ENCODE measurements at places on chromosomes 12 and 14. TPM values are rescaled to one million over a fixed set of nuclear protein-coding genes. Genes with fewer than 3 reads are reported as not detected.

DNA sequence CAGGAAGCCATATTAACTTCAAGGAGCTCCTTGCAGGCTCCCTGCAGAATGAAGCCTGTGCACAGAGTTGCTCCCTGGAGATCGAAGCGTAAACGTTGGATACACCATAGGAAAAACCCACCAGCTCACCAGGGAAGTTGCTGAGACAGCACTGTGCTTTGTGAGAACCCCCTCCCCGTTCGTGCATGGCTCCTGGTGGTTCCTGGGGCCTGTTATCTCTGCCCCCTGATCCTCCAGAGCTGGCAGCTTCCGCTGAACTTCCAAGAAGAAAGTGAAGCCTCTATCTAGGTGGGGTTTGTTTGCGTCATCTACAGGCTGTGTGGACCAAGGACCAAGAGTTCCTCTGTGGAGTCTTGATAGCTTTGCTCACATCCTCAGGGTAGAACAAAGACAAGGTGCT is 2.4 kb upstream of the CCDC85C start:
- no peak overlapping the region for H3K4me3 ChIP-seq
- H3K27me3 ChIP-seq = no peaks in the 10 kb centered on the region
- no peak overlapping the region for H3K27ac ChIP-seq
- DNase-seq = no peak

GRCh38 chr12:26571560-26571959 is 261.4 kb downstream of the ITPR2 start:
- H3K27me3 ChIP-seq = no peaks in the 10 kb centered on the region
- H3K27ac ChIP-seq = no peak overlapping the region
- DNase-seq = no peak
- H3K4me1 ChIP-seq = no peaks in the 10 kb centered on the region
- H3K4me3 ChIP-seq = no peak overlapping the region

CEBPE gene
- total RNA-seq = not detected

- no peaks in the 10 kb centered on the region for H3K36me3 ChIP-seq
- no peaks in the 10 kb centered on the region for H3K27me3 ChIP-seq
- DNase-seq = no peak
- peaks cover 2% of the 10 kb centered on the region for H3K4me1 ChIP-seq
Measured at GRCh38 chr14:51881636-51882035, 21.2 kb downstream of the GNG2 start.

HOXC9 gene
- total RNA-seq = 3.9 TPM

DNA sequence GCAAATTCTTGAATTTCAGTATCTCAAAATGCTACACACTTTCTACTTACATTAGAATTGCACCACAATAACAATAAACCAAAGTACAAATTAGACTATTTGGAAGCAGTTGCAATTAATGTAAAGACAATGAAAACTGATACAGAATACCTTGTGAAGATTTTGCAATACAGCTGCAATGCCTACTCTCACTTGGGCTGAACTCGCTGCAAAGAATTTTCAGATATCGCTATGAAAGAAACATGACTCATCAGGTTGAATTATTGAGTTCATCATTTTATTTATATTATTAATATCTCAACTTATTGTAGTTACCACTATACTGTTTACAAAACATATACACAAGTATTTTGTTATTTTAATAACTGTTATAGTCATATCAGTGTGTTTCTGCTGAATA is 108.0 kb upstream of the TMTC2 start:
- H3K4me1 ChIP-seq = no peaks in the 10 kb centered on the region
- no peak overlapping the region for H3K27ac ChIP-seq
- H3K36me3 ChIP-seq = no peaks in the 10 kb centered on the region
- no peak overlapping the region for H3K4me3 ChIP-seq

GRCh38 chr12:58914457-58914856 is 5.8 kb downstream of the LRIG3 start:
- no peaks in the 10 kb centered on the region for H3K4me1 ChIP-seq
- no peak for DNase-seq
- no peaks in the 10 kb centered on the region for H3K36me3 ChIP-seq
- H3K4me3 ChIP-seq = no peak overlapping the region
- H3K27me3 ChIP-seq = no peaks in the 10 kb centered on the region
- no peak overlapping the region for H3K27ac ChIP-seq

GRCh38 chr12:101878243-101878821 is 952 bp downstream of the DRAM1 start:
- no peaks in the 10 kb centered on the region for H3K27me3 ChIP-seq
- no peaks in the 10 kb centered on the region for H3K36me3 ChIP-seq
- peaks cover 3% of the 10 kb centered on the region for H3K4me1 ChIP-seq
- H3K4me3 ChIP-seq = peak overlapping the region; percentile 59
- peak overlapping the region; percentile 93 for H3K27ac ChIP-seq
- DNase-seq = no peak

- H3K36me3 ChIP-seq = no peaks in the 10 kb centered on the region
- H3K4me1 ChIP-seq = no peaks in the 10 kb centered on the region
- no peak overlapping the region for H3K4me3 ChIP-seq
Measured at GRCh38 chr12:56955631-56956256, 1.7 kb downstream of the RDH16 start.

DNA sequence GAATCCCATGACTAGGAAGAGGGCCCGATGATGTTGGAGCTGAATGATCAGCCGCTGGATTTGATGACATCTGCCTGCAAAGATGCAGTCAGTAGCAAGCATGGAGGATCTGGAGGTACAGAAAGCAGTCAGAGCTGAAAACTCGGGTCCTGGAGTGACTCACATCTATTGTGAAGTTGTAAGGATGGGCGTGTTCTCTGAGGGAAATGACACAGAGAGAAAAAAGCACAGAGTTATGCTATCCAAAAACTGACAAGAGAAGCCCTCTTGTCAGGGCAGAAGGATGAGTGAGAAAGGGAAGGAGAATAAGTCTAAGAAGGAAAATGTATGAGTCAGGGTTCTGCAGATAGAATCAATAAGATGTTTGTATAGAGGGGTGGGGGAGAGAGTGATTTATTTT is 380.4 kb upstream of the CCDC196 start:
- no peaks in the 10 kb centered on the region for H3K4me1 ChIP-seq
- no peak overlapping the region for H3K27ac ChIP-seq
- H3K4me3 ChIP-seq = no peak overlapping the region
- no peak for DNase-seq
- no peaks in the 10 kb centered on the region for H3K36me3 ChIP-seq

GRCh38 chr12:112503512-112503911 is 84.8 kb downstream of the PTPN11 start:
- no peaks in the 10 kb centered on the region for H3K27me3 ChIP-seq
- no peaks in the 10 kb centered on the region for H3K36me3 ChIP-seq
- no peaks in the 10 kb centered on the region for H3K4me1 ChIP-seq
- H3K27ac ChIP-seq = no peak overlapping the region

GRCh38 chr14:105075379-105076295 is 10.4 kb upstream of the GPR132 start:
- no peaks in the 10 kb centered on the region for H3K27me3 ChIP-seq
- no peaks in the 10 kb centered on the region for H3K36me3 ChIP-seq
- no peak overlapping the region for H3K27ac ChIP-seq
- H3K4me3 ChIP-seq = no peak overlapping the region
- peak; percentile 54 for DNase-seq
- no peaks in the 10 kb centered on the region for H3K4me1 ChIP-seq

DNA sequence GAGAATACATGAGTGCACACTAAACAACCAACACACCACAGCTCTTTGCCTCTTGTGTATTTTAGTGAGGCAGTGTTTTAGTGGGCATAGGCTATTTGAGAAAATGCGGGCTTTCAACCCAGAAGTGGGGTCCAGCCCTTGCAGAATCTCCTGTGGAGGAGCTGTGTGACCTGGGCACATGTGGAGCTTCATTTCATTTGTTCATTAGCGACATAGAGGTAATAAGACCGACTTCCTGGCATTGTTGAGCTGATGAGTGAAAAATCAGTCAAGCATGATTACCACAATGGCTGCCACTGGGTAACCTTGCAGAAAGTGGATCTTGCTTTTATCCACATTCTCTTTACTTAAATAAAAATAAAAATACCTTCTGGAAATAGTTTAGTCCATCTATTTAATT is 923.5 kb downstream of the BCL11B start:
- no peak overlapping the region for H3K4me3 ChIP-seq
- H3K27me3 ChIP-seq = no peaks in the 10 kb centered on the region
- no peak overlapping the region for H3K27ac ChIP-seq
- no peak for DNase-seq
- H3K4me1 ChIP-seq = no peaks in the 10 kb centered on the region
- H3K36me3 ChIP-seq = no peaks in the 10 kb centered on the region

DEGS2 gene
- total RNA-seq = 0.85 TPM

KCNA5 gene
- total RNA-seq = 0.34 TPM

DUSP6 gene
- 20.1 TPM for total RNA-seq

- H3K27me3 ChIP-seq = no peaks in the 10 kb centered on the region
Measured at GRCh38 chr14:74219277-74220205, 19.7 kb upstream of the VSX2 start.

JKAMP gene
- total RNA-seq = 37.4 TPM

- no peak overlapping the region for H3K4me3 ChIP-seq
- no peaks in the 10 kb centered on the region for H3K36me3 ChIP-seq
- no peak for DNase-seq
- no peaks in the 10 kb centered on the region for H3K4me1 ChIP-seq
Measured at GRCh38 chr12:39887856-39888255, 218.0 kb downstream of the SLC2A13 start.

KLRK1 gene
- 0.94 TPM for total RNA-seq

- no peaks in the 10 kb centered on the region for H3K27me3 ChIP-seq
- no peaks in the 10 kb centered on the region for H3K4me1 ChIP-seq
- no peaks in the 10 kb centered on the region for H3K36me3 ChIP-seq
Measured at GRCh38 chr12:8996682-8997405, 7.5 kb downstream of the KLRG1 start.

CFAP54 gene
- 1.7 TPM for total RNA-seq

SETD1B gene
- total RNA-seq = 39.5 TPM

FBLN5 gene
- 65.5 TPM for total RNA-seq

DNA sequence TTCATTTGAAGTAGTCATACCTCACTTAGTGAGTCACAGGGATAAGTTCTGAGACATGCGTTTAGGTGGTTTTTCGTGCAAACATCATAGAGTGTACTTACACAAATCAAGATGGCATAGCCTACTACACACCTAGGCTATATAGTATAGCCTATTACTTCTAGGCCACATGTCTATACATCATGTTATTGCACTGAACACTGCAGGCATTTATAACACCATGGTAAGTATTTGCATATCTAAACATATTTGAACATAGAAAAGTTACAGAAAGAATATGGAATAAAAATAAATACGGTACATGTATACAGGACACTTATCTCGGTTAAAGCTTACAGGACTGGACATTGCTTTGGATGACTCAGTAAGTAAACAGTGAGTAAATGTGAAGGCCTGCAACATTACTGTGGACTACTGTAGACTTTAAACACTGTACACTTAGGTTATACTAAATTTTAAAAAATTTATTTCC is 670.6 kb downstream of the SLC16A7 start:
- no peaks in the 10 kb centered on the region for H3K36me3 ChIP-seq
- H3K27me3 ChIP-seq = no peaks in the 10 kb centered on the region
- no peak overlapping the region for H3K4me3 ChIP-seq
- no peak for DNase-seq

CLEC4C gene
- not detected for total RNA-seq

GRCh38 chr12:96143392-96143791 is 50.8 kb upstream of the ELK3 start:
- no peak for DNase-seq
- no peaks in the 10 kb centered on the region for H3K4me1 ChIP-seq
- no peaks in the 10 kb centered on the region for H3K36me3 ChIP-seq
- H3K4me3 ChIP-seq = no peak overlapping the region
- H3K27me3 ChIP-seq = no peaks in the 10 kb centered on the region
- H3K27ac ChIP-seq = no peak overlapping the region

- no peak overlapping the region for H3K27ac ChIP-seq
- H3K27me3 ChIP-seq = no peaks in the 10 kb centered on the region
- peaks cover 20% of the 10 kb centered on the region for H3K4me1 ChIP-seq
- H3K36me3 ChIP-seq = no peaks in the 10 kb centered on the region
Measured at GRCh38 chr14:100683578-100683977, 43.1 kb upstream of the DLK1 start.

GRCh38 chr12:125049093-125049458 is 16.2 kb upstream of the AACS start:
- peak overlapping the region; percentile 53 for H3K4me3 ChIP-seq
- DNase-seq = peak; percentile 33
- no peak overlapping the region for H3K27ac ChIP-seq
- H3K4me1 ChIP-seq = no peaks in the 10 kb centered on the region

DNA sequence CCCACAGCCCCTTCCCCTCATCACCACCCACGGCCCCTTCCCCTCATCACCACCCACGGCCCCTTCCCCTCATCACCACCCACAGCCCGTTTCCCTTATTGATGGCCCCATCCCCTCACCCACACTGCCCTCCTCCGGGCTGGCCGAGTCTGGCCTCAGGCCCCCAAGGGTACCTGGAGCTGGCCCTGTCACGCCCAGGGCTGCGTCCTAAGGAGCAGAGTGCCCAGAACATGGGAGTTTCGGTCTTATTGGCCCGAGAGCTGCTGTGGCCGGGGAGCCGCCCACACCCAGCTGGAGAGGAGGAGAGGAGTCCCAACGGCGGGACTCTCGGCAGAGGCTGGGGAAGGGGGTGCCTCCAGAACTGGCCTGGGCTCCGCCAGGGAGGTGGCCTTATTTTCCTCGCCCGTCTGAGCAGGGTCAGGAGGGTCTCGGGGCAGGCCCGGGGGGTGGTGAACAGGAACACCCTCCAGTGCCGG is 182.3 kb downstream of the KIF26A start:
- no peak overlapping the region for H3K4me3 ChIP-seq
- no peaks in the 10 kb centered on the region for H3K27me3 ChIP-seq
- H3K27ac ChIP-seq = peak overlapping the region; percentile 5
- no peaks in the 10 kb centered on the region for H3K36me3 ChIP-seq

DNA sequence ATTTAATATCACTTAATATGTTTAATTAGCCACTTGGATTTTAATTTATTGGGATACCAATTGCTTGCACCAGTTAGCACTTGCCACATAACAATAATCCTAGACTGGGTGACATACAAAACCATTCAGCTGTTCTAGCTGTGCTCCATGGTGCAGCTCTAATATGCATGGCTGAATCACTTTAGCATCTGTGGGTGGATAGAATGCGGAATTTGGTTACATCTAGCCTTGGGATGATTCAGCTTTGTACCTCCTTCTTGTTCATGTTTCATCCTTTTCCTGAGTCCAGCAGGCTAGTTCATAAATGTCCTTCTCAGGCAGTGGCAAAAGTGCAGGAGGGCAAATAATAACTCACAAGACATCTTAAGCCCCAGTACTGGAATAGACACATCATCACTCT is 1263.0 kb downstream of the LRFN5 start:
- no peaks in the 10 kb centered on the region for H3K27me3 ChIP-seq
- H3K4me3 ChIP-seq = no peak overlapping the region
- no peaks in the 10 kb centered on the region for H3K4me1 ChIP-seq

Measured in ovary (tissue), 10 donors.